ENCODE measurements at places on chromosomes 12 and 14. TPM values are rescaled to one million over a fixed set of nuclear protein-coding genes. Genes with fewer than 3 reads are reported as not detected.
A peak's percentile ranks its signal among the peaks of the same experiment; 100 is the strongest.

The LRRIQ1 gene
- total RNA-seq = 0.21 TPM

DNA sequence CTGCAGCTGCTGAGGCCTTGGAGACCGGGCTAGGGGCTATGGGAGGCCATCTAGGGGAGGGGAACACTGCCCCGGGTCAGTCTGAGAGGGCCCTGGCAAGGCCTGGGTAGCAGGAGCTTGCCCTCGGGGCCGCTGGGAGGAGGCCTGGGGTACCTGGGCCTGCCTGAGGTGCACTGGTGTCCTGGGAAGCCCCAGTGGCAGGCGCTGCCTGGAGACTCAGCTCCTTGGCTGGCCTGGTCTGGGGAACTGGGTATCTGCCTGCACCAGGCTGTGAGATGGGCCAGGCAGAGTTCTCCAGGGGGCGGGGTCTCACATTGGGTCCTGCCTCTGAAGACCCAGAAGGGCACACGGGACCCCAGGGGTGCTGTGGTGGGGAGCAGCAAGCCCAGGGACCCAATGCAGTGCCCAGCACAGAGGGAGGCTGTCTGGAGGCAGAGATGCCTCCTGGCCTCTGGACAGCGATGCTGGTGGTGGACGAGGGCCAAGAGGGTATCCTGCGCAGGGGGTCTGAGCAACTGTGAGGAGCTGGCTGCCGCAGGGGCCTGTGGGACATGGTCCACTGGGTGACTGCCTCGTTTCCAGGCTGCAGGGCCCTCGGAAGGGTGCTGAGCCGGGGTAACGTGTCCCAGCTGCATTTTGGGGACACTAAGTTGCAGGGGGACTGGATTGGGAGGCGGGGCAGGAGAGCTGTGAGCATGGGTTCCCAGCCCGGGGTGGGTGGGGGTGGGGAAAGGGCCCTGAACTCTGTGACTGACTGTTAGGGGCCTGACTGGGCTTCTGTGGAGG is 7.4 kb upstream of the MTA1 start:
- H3K27ac ChIP-seq = no peak overlapping the region
- DNase-seq = no peak
- peaks cover 6% of the 10 kb centered on the region for H3K4me1 ChIP-seq

DNA sequence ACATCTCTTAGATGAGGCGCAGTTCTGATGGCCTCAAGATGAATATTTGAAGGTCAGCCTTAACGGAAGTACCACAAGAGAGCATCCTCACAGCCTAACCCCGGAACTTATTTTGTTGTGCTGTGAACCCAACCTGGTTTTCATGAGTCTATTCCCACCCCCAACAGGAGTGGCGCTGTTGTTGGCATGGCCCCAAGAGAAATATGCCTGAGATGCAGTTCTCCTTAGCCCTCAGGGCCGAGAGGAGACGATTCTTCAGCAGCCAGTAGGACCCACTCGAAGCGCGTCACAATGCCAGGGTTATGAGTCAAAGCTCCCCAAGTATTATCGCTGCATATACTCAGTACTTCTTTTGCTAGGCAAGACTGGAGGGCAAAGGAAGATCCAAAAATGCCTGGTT is 24.5 kb upstream of the BCL11B start:
- H3K27me3 ChIP-seq = no peaks in the 10 kb centered on the region
- H3K4me1 ChIP-seq = no peaks in the 10 kb centered on the region
- H3K27ac ChIP-seq = no peak overlapping the region
- DNase-seq = no peak
- no peak overlapping the region for H3K4me3 ChIP-seq

DNA sequence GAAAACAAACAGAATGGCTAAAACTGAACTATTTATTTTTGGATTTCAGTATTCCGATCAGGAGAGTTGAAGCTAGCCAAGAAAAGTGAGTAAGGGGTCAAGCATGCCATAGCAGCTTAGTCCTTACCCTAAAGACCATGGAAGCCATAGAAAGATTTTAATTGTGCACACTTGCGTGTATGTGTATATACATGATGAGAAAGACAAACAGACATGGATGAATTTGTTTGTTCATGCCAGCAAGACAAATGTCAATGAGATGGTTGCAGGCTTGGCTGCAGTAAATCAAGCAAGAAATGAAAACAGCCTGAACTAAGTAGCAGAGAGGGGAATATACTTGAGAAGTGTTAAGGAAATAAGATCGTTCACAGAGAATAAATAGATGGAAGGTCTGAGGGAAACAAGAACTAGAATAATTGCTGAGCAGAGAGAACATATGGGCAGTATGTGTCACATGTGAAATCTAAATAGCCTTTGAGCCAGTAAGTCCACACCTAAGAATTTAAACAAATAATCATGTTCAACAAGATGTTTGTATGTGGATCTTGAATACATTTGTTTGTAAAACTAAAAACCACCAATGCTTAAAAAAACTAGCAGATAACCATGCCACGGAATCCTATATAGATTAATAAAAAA is 14.8 kb downstream of the SNW1 start:
- no peak overlapping the region for H3K27ac ChIP-seq
- H3K27me3 ChIP-seq = no peaks in the 10 kb centered on the region
- no peak for DNase-seq
- H3K36me3 ChIP-seq = peaks cover 7% of the 10 kb centered on the region

The SLC6A15 gene
- 0.24 TPM for total RNA-seq

DNA sequence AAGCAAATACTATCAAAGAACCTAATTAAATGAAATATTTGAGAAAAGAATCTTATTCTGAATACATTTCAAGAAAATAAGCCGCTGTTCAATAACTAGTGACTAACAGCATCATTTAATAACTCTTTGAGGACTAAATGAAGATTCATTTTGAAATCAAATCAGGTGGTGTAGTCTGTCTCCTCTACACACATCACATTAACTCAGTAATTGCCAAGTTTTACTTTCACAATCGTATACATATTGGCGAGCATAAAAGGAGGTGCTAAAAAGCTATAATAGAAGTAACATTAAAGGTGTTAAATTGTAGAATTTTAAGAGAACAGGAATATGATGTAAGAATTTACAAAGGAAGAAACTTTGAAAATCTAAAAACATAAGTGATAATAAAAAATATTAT is 185.1 kb downstream of the MDGA2 start:
- DNase-seq = no peak
- H3K36me3 ChIP-seq = no peaks in the 10 kb centered on the region
- H3K27ac ChIP-seq = no peak overlapping the region
- H3K4me3 ChIP-seq = no peak overlapping the region
- no peaks in the 10 kb centered on the region for H3K27me3 ChIP-seq
- no peaks in the 10 kb centered on the region for H3K4me1 ChIP-seq

The PALS1 gene
- 22.0 TPM for total RNA-seq

DNA sequence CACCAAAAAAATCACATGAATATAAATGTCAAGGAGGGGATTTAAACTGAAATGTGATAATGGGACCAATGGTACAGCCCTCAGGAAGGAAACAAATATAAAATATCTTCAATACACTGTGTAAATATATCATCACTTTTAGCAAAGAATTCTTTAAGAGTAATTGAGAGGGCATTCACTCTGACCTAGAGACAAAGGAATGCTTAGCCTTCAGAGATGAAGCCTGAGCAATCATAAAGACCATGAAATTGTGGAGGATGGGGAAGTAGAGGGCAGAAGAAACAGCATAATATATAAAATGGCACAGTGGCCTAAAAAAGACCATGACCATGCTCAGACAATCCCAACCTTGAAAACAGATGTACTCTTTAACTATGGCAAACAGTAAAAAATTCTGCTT is 20.4 kb downstream of the YAF2 start:
- DNase-seq = peak; percentile 11
- H3K4me1 ChIP-seq = peaks cover 4% of the 10 kb centered on the region
- H3K27me3 ChIP-seq = no peaks in the 10 kb centered on the region
- no peaks in the 10 kb centered on the region for H3K36me3 ChIP-seq
- no peak overlapping the region for H3K27ac ChIP-seq

- H3K4me3 ChIP-seq = no peak overlapping the region
- no peaks in the 10 kb centered on the region for H3K36me3 ChIP-seq
- no peaks in the 10 kb centered on the region for H3K4me1 ChIP-seq
- no peaks in the 10 kb centered on the region for H3K27me3 ChIP-seq
- H3K27ac ChIP-seq = no peak overlapping the region
These were observed 2.7 kb upstream of the DCD start for GRCh38 chr12:54650889-54651288.

The DBX2 gene
- not detected for total RNA-seq

Data from endothelial cell of umbilical vein (primary cell).